HT1080 (cell line): ENCODE measurements at places on chromosomes 7 and 10. TPM values are rescaled to one million over a fixed set of nuclear protein-coding genes. Genes with fewer than 3 reads are reported as not detected.

Gene KLLN
- total RNA-seq = 0.40 and 0.77 TPM in 2 replicates

Gene PPP1R3A
- not detected in 2 replicates for total RNA-seq

Gene COL17A1
- total RNA-seq = 14.2 and 17.7 TPM in 2 replicates

Gene SLIT1
- 0.07 TPM in 1 of 2 replicates, not detected in the other for total RNA-seq

Gene PTF1A
- total RNA-seq = not detected in 2 replicates

Gene GHRHR
- not detected in 2 replicates for total RNA-seq

Gene ZNF727
- not detected in 2 replicates for total RNA-seq

Gene BAIAP2L1
- total RNA-seq = 7.3 and 11.1 TPM in 2 replicates

Gene BTBD16
- total RNA-seq = not detected in 2 replicates

Gene EBF3
- total RNA-seq = not detected in 2 replicates
